ENCODE measurements at places on chromosomes 5 and 9.

DNA sequence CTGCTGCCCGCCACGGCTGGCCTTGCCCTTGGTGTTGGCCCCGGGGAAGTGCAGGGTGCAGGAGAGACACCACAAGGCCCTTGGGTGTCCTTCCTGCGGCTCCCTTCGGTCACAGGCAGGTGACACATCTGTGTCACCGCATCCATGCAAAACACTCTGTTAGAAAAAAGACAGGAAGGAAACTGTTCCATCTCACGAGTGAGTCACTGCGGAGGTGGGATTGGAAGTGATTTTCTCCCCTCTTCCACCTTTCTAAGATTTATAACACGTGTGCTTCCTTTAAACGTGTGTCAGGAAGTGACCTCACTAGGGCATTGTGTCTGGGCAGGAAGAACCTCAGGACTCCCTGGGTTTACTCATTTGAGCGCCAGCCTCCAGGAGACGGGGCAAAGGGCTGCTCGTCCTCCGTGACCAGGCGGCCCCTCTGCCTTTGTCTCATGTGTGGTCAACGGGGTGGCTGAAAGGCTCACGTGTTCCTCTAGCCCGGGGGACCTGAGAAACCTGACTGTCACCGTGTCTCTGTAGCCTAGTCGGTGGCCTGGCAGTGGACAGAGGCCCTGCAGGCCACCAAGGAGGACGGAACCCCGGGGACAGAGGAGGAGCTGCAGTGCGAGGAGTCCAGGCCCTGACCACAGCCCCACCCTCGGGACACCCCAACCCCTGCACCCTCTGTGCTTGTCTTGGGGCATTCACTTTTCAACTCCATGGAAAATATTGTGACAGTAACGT lies 4.9 kb upstream of the LCN1 start:
- no peak for DNase-seq

DNA sequence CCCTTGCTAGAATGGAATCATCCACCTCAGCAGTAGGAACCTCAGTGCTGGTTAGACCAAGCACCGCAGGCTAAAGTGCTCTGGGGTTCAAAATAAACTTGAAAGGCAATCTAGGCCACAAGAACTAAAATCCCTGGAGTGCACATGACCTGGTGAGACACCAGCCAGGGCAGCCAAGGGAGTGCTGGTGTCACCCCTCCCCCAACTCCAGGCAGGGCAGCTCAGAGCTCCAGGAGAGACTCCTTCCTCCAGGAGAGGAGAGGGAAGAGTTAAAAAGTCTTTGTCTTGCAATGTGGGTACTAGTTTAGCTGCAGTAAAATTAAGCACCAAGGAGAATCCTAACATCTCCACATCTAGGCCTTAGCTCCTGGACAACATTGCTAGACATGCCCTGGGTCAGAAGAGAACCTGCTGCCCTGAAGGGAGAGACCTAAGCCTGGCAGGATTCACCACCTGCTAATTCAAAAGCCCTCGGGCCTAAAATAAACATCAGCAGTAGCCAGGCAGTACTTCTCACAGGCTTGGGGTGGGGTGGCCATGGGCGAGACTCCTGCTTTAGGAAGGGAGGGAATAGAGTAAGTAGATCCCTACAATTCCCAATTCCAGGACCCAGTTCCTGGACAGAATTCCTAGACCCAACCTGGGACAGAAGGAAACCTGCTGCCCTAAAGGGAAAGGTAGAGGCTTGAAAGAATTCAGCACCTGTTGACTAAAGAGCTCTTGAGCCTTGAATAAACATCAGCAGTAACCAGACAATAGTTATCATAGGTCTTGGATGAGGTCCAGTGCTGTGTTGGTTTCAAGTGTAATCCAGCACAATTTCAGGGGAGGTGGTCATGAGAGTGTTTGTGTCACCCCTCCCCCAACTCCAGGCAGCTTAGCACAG lies 25.8 kb downstream of the UGT3A2 start:
- no peak for DNase-seq

DNA sequence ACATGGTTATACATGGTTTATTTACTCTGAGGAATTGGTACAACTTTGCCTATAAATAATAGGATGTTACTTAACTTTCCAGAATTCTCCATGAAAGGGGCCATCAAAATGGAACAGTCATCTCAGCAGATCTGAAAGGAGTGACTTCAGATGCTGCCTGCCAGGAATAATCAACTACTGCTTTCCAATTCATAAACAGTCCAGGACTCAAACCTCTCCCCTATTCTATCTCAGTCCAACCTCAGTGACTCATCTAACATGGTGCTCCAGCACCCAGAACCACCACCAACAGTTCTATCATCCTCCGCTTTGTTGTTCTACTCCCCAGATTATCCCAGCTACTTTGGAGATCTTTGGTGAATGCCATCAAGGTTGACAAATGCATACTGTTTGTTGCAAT lies 221.5 kb upstream of the MPDZ start:
- no peak for DNase-seq

GRCh38 chr9:15697446-15697851 lies 144.6 kb downstream of the CCDC171 start:
- DNase-seq = no peak

DNA sequence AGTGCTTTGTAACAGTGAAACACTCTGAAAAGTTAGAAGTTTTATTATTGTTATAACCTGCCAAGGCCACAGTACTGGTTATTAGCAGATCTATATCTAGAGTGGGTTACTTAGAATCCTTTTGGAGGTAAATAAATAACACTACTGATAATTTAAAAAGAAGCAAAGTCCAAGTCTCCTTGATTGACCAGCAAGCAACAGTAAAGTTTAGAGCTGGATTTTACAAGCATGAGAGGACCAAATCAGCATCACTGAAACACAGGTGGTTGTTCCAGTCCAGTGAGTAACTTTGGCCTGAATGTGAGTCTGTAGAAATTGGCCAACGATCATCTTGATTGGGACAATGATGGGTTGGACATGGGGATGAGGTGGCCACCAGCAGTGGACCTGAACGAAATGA lies 77.2 kb upstream of the AGXT2 start:
- DNase-seq = no peak

DNA sequence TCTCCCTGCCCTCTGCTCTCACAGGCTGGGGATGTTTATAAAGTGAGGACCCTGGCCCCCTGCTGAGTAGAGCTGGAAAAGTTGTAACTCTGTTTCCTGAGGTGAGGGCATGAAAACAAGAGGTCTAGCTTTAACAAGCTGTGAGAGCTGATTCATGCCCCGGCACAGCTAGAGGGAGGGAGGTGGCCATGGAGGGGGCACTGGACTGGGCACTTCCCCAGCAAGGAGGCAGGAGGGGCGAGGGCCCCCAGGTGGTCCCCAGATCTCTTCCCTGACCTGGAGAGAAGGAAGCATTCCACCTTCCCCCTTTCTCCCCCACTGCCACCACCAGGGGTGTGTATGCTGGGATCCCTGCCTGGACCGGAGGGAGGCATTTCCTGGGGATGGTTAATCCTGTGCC lies at the start of gene MSMP:
MSMP (minus strand) TSS at position 13 of the 400 bp plus-strand sequence. CDS start 147 bp downstream, outside the sequence.
- no peak for DNase-seq

DNA sequence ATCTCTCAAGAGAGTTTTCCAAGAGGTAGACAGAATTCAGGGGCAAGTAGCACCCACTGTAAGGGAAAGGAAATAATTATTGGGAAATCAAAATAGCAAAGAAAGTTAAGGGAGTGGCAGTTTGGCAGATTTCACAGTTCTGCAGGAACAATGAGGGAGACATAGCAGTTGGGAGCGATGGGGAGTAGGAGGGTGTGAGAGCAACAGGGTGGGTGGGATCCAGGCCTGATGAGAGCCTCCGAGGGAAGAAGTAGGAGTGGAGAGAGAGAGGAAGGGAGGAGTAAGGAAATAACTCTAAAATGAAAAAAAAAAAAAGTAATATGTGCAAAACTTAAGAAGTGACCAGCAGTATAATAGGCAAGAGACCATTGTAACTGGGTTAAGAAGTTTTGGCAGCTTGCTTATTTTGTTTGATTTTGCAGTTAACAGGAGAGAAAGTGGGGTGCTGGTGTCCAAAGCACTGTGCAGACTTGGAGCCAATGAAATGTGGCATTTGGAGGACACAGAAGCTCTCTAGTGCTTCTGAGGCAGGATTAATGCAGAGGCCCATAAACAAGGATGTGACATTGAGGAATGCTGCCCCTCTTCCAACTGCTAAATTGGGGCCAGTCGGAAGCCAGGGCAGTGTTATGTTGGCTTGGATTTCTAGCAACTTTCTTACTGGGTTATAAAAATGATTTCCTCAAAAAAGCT lies 10.2 kb downstream of the TNFAIP8 start:
- DNase-seq = no peak

GRCh38 chr9:117184173-117184572 lies 230.7 kb downstream of the ASTN2 start:
- DNase-seq = no peak

DNA sequence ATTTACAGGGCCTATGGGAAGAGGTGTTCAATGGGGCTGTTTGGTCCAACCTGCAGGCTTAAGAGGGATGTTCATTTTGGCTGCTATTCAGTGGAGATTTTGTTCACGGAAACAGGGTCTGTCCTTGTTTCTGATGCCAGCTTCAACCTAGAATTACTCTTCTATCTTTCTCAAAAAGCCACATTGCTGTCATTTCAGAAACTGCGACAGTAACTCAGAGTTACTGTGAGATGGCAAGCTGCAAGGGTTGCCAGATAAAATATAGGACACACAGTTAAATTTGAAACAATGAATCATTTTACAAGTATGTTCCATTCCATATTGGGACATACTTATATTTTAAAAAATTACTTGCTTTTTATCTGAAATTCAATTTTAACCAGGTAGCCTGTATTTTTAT lies 128.0 kb downstream of the NPR3 start:
- DNase-seq = no peak

DNA sequence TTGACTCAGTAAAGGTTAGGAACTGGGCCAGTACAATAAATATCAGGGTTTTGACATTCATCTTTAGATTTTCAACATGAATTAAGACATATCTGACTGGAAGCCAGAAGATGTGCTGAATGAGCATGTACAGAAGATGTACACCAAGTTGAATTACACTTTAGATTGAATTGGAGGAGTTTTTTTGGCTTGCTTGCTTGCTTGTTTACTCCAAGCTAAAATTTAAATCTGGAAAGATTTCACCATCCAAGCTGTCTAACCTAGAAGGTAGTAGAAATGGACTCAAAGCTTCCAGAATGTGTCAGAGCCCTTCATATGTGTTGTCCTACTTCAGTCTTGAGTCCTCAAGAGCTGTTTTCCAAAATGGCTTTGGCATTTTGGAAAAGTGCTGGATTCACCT lies 49.0 kb upstream of the FCHO2 start:
- DNase-seq = no peak

- no peak for DNase-seq
Observed at GRCh38 chr9:847505-847904, 6.0 kb downstream of the DMRT1 start.

- DNase-seq = no peak
Observed at GRCh38 chr5:6540111-6540827, 91.6 kb downstream of the UBE2QL1 start.

GRCh38 chr5:132427281-132428146 lies 58.0 kb downstream of the SLC22A5 start:
- DNase-seq = peak; percentile 76

- DNase-seq = no peak
Observed at GRCh38 chr9:134630393-134630790, 11.2 kb upstream of the COL5A1 start.

DNA sequence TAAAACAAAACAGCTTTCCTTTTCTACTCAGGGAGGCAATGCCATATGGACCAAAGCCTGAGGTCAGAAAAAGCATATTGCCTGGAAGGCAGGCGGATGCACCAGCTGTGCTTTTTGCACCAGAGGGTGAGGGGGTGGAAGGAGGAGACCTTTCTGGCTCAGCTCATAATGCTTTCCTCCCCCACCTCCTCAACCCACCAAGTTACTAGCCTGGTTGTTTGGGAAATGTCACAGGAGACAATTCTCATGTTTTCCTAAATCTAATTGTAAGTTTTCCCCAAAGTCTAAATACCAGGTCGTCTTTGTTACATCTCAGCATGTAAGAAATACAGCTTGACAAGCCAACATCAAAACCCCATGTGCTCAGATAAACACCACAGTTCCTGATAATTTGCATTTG lies 72.6 kb upstream of the DMRTA1 start:
- no peak for DNase-seq

DNA sequence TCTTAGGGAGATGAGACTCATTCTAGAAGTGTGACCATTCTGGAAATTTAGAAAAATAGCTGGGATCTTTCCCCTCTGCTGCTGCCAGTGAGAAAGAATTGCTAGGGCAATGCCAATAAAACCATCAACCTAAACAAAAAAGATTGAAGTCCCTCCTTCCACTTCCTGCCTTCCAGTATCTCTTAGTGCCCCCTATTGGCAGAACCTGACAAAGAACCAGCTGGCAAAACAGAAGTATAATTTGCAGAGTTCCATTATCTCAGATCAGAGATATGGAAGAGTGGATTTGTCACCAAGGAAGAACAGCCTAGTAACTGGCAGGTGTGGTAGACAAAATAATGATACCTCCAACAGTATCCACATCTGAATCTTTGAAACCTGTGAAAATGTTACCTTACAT lies 13.8 kb upstream of the PLCXD3 start:
- DNase-seq = peak; percentile 36

- DNase-seq = no peak
Observed at GRCh38 chr5:138677782-138678181, 75.4 kb upstream of the CTNNA1 start.

- no peak for DNase-seq
Observed at GRCh38 chr5:149438711-149439132, 59.6 kb upstream of the IL17B start.

- DNase-seq = peak; percentile 8
Observed at GRCh38 chr5:68433923-68434879, 218.6 kb downstream of the PIK3R1 start.

GRCh38 chr5:2803751-2804150 lies 52.3 kb upstream of the IRX2 start:
- DNase-seq = no peak

DNA sequence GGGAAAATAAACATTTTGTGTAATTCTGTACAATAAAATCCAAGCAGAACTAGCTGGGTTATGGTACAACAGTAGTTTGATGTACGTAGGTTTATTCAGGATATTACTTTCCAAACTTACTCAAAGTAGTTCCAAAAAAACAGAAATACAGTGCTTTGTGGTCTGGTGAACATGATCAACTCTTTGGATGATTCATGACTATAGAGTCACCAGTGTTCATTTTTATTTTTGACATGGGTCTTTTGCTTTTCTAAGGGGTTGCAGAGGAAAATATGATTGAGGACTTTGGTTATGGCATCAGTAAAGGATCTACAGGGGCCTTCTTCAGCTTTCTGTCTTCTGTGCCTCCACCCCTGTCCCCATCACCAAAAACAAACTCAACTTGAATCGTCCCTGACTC lies 127.2 kb downstream of the TLE4 start:
- DNase-seq = no peak

DNA sequence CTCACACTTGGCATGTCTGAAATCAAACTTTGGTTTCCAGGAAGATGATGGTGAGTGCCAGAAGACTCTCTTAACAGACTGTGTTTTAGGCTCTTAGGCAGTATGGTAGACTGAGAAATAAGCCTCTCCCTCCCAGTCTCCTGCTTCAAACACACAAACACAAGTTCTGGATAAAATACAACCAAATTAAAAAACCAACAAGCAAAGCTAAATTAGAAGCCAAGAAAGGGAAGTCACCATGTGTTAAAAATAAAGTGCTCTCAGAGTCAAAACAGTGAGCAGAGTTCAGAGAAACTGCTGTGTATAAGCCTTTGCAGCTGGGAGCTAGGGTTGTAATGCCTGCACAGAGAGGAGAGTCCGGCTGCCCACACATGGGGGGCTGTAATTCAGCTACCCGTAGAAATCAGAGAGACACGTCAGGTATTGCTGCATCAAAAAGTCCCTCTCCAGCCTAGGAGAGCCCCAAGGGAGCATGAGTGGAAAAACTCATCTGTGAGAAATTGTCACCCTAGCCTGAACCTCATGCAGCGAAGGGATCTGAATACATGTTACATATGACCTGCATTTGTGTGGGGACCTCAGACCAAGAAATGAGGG lies 62.6 kb downstream of the ANGPTL2 start:
- DNase-seq = peak; percentile 19

GRCh38 chr9:111598733-111599091 lies 735 bp downstream of the PTGR1 start:
- DNase-seq = no peak

All from NAMALWA (cell line).